Activated gamma-delta T cell (primary cell): ENCODE measurements at places on chromosomes 12 and 14.

DNA sequence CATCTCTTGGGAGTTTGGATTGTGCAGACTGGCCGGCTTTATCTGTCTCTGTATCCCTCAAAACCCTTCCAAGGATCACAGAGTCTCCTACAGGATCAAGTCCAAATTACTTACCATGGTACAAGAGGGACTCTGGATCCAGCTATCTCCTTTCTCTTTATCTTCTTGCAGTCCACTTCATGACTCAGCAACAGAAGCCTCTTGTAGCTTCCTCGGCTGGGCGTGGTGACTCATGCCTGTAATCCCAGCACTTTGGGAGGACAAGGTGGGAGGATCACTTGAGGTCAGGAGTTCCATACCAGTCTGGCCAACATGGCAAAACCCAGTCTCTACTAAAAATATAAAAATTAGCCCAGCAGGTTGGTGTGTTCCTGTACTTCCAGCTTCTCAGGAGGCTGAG is 189.7 kb downstream of the BCAT1 start:
- no peak for DNase-seq

- DNase-seq, result no peak
Measured at GRCh38 chr12:51970904-51971646, 19.6 kb downstream of the ACVR1B start.

GRCh38 chr14:74302152-74302628 is 544 bp downstream of the ABCD4 start:
- DNase-seq, result no peak

- no peak for DNase-seq
Measured at GRCh38 chr14:94328196-94328595, 5.1 kb upstream of the SERPINA6 start.

DNA sequence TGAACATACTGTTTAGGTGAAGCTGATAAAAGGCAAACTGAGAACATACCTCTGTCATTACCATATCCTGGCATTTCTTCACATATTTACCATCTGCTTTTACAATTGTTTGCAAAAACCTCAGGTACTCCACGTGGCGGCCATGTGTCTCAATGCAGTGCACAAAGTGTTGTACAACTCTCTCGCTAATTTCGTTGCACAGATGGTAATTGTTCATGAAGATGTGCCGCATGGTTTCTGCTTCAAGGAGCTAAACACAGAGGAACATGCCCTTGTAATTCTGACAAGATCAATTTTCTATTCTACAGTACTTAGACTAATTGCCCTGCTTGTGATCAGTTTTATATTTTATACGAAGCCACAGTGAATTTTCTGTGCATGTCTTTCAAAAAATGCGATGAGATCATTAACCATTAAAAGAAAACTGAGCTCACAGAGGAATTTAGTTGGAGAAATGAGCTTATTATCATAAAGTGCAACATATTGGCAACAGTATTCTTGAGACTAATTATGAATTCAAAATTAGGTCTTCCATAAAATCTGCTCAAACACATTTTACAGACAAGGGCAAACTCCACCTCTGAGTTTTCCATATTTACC is 233.8 kb downstream of the ITPR2 start:
- no peak for DNase-seq

DNA sequence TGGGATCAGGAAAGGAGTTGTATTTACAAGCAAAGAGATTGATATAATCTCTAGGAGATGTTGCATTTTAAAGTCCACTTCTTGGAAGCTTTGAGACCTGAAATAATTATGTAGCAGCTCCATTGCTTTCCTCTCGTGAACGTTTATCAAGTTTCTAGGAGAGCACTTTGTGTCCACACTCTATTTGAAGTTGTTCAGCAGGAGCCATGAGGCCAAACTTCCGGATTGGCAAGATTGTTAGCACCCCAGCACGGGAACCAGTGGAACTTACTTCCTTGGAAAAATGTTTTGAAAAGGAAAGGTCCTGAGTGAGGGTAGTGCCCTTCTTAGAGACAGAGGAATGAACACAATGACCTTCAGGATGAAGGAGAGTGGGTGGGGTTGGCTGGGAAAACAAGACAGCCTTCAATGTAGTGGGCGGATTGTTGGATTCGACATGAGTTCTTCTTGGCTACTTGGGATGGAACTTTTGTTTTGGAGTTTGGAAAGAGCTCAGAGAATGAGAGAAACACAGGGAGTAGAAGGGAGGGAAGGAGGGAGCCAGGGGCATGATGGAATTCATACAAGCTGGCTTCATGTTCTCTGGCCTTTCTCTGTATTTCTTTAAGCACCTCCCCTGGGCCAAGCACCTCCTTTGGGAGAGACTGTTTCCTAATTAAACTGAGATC is 23.8 kb upstream of the CISTR start:
- DNase-seq, result no peak

GRCh38 chr12:64147875-64148274 is 74.2 kb downstream of the KICS2 start:
- DNase-seq, result no peak

GRCh38 chr14:37721976-37722659 is 126.7 kb downstream of the TTC6 start:
- no peak for DNase-seq

DNA sequence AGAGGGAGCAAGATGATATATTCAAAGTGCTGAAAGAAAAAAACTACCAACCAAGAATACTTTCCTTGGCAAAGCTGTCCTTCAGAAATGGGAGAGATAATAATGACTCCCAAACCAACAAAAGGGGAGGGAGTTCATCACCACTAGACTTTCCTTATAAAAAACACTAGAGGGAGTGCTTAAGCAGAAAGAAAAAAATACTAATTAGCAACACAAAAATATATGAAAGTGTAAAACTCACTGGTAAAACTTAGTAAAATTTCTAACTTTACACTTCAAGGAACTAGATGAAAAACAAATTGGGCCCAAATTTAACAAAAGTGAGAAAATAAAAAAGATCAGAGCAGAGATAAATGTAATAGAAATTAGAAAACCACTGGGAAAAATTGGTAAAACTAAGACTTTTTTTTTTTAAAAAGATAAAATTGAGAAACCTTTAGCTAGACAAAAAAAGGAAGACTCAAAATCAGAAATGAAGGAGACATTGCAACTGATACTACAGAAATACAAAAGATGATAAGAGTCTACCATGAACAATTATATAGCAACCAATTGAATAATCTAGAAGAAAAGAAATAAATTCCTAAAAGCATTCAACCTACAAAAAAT is 60.4 kb upstream of the FAR2 start:
- no peak for DNase-seq

DNA sequence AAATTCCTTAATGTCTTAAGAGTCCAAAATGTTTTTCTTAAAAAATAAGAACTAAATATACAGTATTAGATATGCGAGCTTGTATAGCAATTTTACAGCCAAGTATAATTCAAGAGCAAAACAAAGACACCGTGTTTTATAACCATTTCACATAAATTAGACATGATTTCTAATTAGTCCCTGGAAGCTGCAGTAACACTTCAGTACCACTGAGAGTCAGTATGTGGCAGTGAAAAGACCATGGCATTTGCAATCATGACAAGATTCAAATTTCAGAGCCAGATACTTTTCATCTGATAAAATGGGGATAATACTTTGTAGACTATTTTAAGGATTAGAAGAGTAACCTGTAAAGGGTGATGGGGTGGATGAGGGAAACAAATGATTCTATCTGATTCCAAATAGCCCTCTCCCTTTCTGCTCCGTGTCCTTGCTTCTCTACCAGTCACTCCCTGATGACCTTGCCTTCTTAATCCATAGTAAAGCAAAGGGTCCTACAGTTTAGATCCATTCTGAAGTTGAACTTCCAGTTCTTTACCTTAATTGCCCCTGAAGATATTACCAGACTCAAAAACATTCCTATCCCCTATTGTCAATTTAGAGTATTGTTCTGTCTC is 145.4 kb upstream of the ABCD2 start:
- no peak for DNase-seq

GRCh38 chr14:61262082-61262481 is 19.1 kb downstream of the TMEM30B start:
- no peak for DNase-seq

DNA sequence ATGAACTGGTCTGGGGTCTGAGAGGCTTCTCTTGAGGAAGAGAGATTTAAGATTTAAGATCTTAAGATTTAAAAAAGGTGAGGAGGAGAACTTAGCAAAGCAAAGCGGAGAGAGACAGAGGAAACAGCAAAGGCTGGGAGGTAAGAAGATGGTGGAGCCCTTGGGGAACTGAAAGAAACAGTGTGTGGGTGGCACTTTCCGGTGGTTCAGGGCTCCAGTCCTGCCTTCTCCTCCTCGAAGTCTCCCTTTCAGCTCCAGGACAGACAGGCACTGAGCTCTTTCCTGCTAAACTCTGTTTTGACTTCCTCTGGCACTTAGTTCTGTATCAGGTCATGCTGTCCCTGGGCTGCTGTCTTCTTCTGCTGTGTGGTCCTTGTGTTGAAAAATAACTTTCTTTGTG is 298.7 kb upstream of the SRRM4 start:
- DNase-seq, result no peak

- DNase-seq, result no peak
Measured at GRCh38 chr12:82756303-82756702, 69.6 kb downstream of the TMTC2 start.

DNA sequence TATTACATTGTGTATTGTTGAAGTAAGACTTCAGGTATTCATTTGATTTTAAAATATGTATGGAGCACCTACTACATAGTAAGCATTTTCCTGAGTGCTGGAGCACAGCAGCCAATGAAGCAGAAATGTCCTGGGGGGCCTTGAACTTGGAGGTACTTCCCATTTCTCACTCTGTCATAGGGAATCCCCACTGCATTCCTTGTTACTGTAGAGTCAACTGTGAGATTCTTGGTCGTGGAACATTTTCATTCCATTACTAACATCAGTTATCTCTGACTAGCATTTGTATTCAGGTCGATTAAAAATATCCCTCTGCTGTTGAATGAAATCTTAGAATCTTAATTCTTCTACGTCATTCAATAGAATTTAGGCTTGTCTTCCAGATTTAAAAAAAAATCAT is 66.7 kb downstream of the PDE3A start:
- no peak for DNase-seq

- DNase-seq, result no peak
Measured at GRCh38 chr14:97718886-97719442, 921.8 kb downstream of the VRK1 start.

DNA sequence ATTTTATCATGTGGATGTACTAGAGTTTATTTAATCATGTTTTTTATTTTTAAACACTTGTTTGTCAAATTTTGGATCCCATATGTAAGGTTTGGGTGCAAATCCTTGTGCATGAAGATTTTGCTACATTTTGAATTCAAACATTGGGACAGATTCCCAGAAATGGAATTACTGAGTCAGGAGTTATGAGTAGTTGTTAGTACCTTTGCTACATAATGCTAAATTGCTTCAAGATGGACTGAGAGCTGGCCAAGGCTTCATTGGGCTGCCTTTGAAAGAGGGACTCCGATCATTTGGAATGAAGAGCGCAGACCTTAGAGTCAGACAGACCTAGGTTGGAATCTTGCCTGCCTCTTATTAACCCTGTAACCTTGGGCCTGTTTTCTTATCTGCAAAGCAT is 154.9 kb upstream of the PWP1 start:
- DNase-seq, result no peak

DNA sequence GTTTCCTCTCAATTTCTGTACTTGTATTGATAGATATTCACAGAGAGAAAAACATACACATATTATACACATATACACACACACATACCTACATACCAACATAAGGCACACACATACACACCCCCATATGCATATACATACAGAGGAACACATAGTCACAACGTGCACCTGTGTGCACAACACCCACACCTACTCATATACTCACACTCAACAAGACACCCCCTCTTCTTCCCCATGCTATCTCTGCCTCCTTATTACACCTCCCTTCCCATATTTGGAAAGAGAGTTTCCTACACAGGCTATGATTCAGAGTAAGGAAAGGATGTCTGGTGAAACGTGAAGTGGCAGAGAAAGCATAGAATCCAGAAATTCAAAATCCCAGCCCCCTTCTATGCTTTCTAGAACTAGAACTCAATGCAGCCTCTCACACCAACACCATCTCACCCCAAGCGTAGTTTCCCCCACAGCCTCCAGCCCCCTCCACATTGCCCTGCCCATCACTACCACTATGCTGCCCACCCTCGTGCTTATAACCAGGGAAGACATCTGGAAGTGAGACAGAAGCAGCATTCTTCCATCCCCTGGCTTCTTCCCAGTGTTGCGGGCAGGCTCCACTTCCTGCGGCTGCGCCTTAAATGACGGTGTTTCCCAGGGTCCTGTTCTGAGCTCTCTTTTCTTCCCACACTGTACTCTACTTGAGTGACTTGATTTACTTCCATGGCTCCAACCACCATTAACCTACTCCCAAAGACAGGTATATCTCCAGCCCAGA is 2.4 kb downstream of the RNASE8 start:
- DNase-seq, result no peak

- DNase-seq, result no peak
Measured at GRCh38 chr12:107736914-107737313, 24.0 kb downstream of the PRDM4 start.

- no peak for DNase-seq
Measured at GRCh38 chr12:16349131-16349460, 1.7 kb downstream of the MGST1 start.

- no peak for DNase-seq
Measured at GRCh38 chr12:2772370-2772769, 22.4 kb upstream of the FKBP4 start.

- DNase-seq, result no peak
Measured at GRCh38 chr14:95360828-95361227, 41.1 kb upstream of the CLMN start.

GRCh38 chr12:27781680-27782079 is 1.6 kb upstream of the MANSC4 start:
- DNase-seq, result no peak

GRCh38 chr12:94504386-94504785 is 44.7 kb upstream of the CEP83 start:
- DNase-seq, result no peak

GRCh38 chr14:100239211-100239839 is 381 bp downstream of the YY1 start:
- DNase-seq, result no peak

GRCh38 chr14:102695167-102695555 is 82.1 kb upstream of the TRAF3 start:
- no peak for DNase-seq

DNA sequence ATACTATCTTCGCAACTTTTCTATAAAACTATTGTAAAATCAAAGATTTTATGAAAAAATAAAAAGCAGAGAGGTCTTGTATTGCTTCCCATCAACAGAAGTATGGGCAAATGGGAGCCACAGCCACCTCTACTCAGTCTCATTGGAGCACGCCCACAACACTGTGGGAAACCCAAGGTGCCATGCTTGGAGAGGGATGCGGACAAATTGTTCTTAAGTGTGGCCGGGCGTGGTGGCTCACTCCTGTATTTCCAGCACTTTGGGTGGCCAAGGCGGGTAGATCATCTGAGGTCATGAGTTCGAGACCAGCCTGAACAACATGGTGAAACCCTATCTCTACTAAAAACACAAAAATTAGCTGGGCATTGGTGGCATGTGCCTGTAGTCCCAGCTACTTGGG is 498.2 kb upstream of the SOX5 start:
- DNase-seq, result no peak

GRCh38 chr14:51725061-51725460 is 73.4 kb downstream of the FRMD6 start:
- DNase-seq, result no peak

- DNase-seq, result no peak
Measured at GRCh38 chr14:104892531-104893434, 27.7 kb downstream of the CEP170B start.
